Stimulated activated memory B cell treated with anti-CD40 and anti-IgM and Interleukin-4, amounts not matched to agents 10 μg/mL and 1 μg/mL and 100 μg/mL, for 72 hours (primary cell): ENCODE measurements at places on chromosomes 5 and 9.

GRCh38 chr5:113735751-113736150, 222.3 kb downstream of the YTHDC2 start:
- ATAC-seq, result no peak

GRCh38 chr9:127452691-127453090, 1.4 kb downstream of the LRSAM1 start:
- ATAC-seq, result no peak

DNA sequence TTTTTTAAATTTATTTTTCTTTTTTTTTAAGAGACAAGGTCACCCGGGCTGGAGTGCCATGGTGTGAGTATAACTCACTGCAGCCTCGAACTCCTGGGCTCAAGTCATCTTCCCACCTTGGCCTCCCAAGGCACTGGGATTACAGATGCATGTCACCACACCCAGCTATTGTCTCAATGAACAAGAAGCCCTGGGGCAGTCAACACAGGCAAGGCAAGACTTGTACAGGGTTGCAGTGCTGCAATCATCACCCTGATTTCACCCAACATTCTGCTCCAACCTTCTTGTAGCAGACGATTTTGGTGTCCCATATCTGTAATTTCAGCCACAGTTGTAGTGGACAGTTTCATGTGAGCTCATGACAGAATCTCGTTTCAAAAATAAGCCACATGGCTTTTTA, 205.8 kb upstream of the KIF2A start:
- ATAC-seq, result no peak

DNA sequence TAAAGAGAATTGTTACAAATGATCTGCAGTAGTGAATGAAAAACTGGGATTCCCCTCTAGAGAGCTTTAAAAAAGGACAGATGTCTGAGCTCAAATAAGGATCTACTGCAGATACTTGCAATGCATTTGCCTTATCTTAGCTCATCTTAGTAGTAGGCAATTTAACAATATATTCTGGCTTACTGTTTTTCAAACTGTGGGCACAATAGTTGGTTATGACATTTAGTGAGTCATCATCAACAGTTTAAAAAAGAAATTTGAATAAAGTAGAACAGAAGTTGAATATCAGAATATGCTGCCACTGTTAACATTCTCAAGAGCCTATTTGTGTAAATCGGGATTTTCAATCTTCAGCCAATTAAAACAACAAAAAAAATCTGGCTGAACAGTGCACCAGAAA, 6.7 kb upstream of the CAST start:
- no peak for ATAC-seq

DNA sequence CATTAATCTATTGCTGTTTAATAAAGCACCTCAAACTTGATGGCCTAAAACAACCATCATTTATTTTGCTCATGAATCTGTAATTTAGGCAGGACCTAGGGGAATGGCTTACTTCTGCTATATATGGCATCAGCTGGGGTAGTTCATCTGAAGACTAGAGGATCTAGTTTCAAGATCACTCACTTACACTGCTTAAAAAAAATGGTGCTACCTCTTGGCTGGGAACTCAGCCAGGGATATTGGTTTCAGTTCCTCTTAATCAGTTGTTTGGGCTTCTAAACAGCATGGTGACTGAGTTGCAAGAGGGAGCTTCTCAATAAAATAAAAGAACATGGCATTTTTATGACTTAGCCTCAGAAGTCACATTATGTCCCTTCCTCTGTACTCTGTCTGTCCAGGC, 142.0 kb downstream of the FAM114A2 start:
- ATAC-seq, result peak; percentile 76

DNA sequence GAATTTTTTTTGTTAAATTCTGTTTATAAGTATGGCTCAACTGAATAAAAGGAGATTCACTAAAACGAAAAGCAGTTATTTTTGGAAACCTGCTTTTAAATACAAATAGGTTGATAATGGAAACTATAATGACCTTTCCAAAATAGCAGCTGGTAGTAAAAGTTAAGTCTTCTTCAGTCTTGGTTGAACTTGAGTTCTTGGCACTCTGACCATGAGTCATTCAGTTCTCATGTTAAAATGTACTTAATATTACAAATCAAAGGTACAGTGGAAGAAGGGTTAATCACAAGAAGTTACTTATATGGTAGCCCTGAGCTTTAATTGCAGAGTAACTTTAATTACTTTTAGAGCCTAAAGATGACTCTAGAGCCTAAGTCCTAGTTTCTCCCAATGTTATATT, 62.1 kb downstream of the KLF9 start:
- ATAC-seq, result no peak

- no peak for ATAC-seq
These were observed 32.4 kb upstream of the LRRC14B start for GRCh38 chr5:158807-159447.

GRCh38 chr5:37111426-37112382, 137.5 kb downstream of the CPLANE1 start:
- no peak for ATAC-seq

DNA sequence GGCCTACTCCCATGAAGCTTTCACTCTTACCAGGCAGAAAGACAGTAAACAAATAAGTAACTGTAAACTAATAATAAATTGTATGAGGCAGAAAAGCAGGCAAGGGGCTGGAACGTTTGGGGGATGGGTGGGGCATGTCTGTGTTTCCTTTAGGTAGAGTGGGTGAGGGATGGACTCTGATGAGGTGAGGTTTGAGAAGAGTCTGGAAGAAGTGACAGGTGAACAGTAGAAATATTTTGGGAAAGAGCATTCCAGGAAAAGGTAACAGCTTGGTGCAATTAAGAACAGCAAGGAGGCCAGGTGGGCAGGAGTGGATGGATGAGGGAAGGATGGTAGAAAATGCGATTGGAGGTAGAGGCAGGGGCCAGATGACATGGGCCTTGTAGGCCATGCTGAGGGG, 56.5 kb downstream of the PTTG1 start:
- ATAC-seq, result no peak

GRCh38 chr9:36818965-36819870, 214.8 kb downstream of the PAX5 start:
- peak; percentile 41 for ATAC-seq

GRCh38 chr5:79133657-79134451, 22.2 kb downstream of the BHMT start:
- ATAC-seq, result peak; percentile 60

GRCh38 chr9:123069010-123069481, 35.6 kb downstream of the GPR21 start:
- no peak for ATAC-seq

DNA sequence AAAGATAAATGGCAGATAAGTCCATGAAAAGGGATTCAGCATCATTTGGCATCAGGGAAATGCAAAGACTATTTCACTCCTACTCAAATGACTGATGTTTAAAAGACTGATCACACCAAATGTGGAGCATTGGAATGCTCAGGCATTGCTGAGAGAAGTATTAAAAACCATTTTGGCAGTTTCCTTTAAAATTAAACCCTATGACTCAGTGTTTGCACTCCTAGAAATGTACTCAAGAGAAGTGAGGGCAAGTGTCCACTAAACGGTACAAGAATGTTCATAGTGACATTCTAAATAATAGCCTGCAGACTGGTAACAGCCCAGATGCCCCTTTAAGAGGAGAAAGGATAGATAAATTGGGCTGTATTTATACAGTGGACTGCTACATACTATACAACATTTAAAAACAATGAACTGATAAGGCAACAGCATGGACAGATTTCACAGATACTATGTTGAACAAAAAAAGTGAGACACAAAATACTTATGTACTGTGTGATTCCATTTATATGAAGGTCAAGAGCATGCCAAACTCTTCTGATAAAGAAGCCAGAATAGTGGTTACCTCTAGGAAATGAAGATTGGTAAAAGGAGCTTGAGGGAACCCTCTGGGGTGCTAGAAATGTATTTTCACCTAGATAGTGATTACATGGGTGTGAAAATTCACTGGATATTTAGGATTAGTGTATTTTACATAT, 24.6 kb downstream of the APC start:
- no peak for ATAC-seq

DNA sequence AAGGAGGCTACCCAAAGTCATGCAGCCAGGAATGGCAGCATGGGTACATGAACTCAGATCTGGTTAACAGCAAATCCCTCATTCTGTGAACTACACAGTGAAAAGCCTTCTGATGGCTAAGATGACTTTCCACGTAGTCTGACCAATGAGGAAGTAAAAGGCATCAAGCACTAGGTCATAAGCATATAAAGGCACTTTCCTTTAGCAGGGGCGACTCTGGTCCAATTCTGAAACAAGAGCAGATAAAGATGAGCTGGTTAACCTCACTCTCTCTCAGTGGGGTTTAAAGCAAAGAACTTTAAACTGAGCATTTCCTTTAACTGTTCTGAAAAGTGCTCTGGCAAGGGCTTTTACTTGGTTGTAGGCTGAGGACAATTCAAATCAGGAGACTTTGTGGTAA, 21.1 kb downstream of the PSMB7 start:
- no peak for ATAC-seq

GRCh38 chr5:79795764-79796398, 106.2 kb downstream of the CMYA5 start:
- no peak for ATAC-seq

DNA sequence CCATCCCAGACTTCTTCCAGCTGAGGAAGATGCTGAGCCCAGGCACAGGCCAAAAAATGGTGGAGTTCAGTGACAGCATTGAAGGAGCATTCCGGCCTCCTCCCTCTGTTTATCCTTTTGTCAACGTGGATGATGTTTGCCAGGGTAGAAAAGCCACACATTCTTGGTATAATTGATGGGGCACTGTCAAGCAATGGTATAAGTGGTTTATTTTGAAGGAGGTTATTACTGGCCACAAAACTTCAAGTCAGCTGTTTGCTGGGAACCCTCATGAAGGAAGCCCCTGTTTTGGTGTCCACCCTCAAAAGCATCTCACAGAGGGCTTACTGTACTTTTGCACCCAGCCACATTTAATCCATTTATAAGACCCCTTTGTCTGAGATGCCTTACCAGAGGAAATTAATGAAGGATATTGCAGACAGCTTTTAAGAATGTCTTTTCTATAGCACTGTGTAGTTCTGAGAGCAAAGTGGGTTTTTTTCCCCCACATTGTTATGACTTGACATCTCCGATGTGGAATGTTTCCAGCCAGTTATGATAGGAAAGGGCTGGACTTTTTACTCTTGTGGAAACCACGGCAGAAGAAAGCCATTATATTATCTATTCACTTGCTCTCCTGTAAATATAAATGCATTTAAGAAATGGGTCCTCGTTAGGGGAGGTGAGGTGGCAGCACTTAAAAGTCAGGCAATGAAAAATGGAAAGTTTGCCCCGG, 95.5 kb upstream of the SPATA31D4 start:
- ATAC-seq, result no peak

DNA sequence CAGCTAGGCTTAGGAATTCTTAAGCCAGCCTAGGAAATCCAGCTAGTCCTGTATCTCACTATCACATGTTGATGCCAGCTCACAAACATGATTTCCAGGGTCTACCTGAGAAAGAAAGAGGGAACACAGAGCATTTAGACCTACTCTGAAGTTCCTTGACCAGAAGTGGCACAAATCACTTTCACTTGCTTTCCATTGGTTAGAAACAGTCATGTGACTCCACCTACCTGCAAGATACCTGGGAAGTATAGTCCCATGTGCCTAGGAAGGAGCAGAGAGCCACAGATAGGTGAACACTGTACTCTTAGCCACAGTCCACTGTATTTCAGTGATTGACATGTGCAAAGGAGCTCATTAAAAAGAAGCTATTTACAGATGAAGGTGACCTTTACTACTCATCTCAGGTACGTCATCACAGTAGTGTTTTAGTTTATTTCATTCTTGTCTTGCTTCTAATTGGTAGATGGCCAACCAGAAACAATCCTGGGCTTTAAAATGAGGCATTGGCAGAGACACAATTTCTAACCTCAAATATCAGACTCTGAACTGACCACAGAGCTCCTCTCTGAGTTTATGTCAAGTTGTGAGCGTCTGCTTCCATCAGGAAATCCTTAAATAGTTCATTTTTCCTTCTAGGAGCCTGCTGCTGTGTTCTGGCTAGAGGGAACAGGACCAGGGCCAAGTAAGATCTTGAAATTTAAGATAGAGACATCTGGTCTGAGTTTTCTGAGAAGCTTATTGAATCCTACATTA, 340.7 kb downstream of the TLE4 start:
- ATAC-seq, result no peak

- ATAC-seq, result no peak
These were observed 763 bp upstream of the IRX2 start for GRCh38 chr5:2752059-2752820.

DNA sequence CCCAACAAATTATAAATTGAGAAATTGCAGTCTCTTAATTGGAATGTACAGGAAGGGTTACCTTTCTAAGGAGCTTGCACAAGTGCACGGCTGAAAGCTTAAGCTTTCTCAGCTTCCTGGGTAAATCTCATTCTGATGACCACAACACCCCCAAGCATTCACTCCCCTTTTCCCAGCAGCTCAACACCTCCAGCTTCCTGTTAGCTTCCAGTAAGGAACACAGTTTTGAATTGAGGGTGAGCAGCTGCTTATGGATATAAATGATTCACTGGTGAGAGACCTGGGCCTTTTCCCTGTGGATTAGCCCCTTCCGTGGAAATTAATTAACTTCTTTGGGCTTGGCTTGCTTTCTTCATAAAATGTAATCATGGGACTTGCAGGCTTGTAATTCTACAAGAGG, 101.2 kb downstream of the SLC28A3 start:
- no peak for ATAC-seq

DNA sequence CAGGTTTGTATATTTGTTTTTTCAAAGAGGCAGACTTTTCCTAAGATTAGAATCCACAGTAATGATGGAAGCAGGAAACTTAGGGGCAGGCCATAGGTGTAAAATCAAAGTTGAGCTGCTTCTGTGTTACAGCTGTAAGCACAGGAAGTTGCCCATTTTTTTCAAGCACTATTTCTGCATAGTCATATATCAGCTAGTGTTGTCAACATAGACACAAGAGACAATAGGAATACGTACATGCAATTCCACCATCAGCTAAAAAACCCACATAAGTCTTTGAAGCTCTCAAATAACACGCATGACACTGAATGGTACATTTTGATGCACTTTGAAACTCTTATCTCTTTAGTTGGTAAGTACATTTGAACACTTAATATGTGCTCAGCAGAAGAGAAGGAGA, 20.2 kb upstream of the SMIM15 start:
- no peak for ATAC-seq

- no peak for ATAC-seq
These were observed 100.7 kb upstream of the TUT7 start for GRCh38 chr9:86454701-86455615.

DNA sequence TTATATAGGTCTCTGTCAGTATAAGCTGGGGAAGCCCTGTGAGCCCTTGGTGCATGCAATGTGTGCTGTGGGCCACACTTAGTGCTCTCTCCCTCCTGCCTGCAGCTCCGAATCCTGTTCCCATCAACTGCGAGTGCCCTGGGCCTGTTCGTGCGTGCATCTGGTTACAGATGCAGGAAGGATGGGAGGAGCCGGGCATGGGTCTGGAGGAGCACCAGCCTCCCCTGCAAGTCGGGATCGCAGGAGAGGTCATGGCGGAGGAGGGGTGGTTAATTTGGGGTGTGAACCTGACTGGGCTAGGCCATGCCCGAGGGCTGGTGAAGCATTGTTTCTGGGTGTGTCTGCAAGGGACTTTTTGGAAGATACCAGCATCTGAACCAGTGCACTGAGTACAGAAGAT, 274.6 kb upstream of the IRX4 start:
- no peak for ATAC-seq

GRCh38 chr5:155661859-155662258, 648.3 kb downstream of the KIF4B start:
- no peak for ATAC-seq

GRCh38 chr9:134210908-134211810, 46.8 kb upstream of the RNU6ATAC start:
- ATAC-seq, result no peak
